DMS79 (cell line): ENCODE measurements at places on chromosomes 12 and 14.

GRCh38 chr14:92659765-92660561 lies 88.5 kb downstream of the LGMN start:
- DNase-seq: no peak

- DNase-seq: no peak
Observed at GRCh38 chr12:23222801-23223200, 597.8 kb downstream of the ETNK1 start.

GRCh38 chr12:88753066-88753465 lies 172.8 kb upstream of the KITLG start:
- no peak for DNase-seq

- DNase-seq: no peak
Observed at GRCh38 chr14:50022661-50023060, 93.7 kb downstream of the VCPKMT start.

GRCh38 chr14:92154283-92154942 lies 32.6 kb downstream of the CPSF2 start:
- no peak for DNase-seq

DNA sequence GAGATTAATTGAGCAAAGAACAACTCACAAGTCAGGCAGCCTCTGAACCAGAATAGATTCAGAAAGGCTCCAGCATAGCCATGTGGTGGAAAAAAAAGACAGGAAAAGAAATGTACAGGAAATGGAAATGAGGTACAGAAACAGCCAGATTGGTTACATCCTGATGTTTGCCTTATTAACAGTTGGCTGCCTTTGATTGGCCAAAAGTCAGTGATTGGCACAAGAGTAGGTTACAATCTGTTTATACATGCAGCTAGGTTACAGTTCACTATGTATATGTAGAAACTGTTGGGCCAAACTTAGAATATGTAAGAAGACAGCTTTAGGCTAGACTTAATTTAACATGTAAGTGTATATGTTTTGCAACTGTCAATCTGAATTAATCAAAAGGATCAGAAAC lies 118.9 kb downstream of the UNC79 start:
- DNase-seq: no peak
